Cerebellum (tissue), 4 donors: ENCODE measurements at places on chromosomes 5 and 9. TPM values are rescaled to one million over a fixed set of nuclear protein-coding genes. Genes with fewer than 3 reads are reported as not detected.
A peak's percentile ranks its signal among the peaks of the same experiment; 100 is the strongest.

GRCh38 chr9:122609804-122610203 lies 4.7 kb upstream of the OR1Q1 start:
- DNase-seq: no peak

GRCh38 chr5:83927140-83927733 lies 206.6 kb upstream of the HAPLN1 start:
- peak; percentile 40 for DNase-seq

- DNase-seq: no peak
Observed at GRCh38 chr9:135498381-135499126, 1.9 kb upstream of the MRPS2 start.

- no peak for DNase-seq
Observed at GRCh38 chr5:35487233-35488025, 130.2 kb upstream of the SPEF2 start.

GRCh38 chr5:167488371-167488770 lies 803.1 kb upstream of the WWC1 start:
- no peak for DNase-seq

- DNase-seq: no peak
Observed at GRCh38 chr5:9331372-9331771, 214.5 kb downstream of the SEMA5A start.

GRCh38 chr9:125246261-125246667 lies 5.1 kb upstream of the HSPA5 start:
- no peak for DNase-seq

DNA sequence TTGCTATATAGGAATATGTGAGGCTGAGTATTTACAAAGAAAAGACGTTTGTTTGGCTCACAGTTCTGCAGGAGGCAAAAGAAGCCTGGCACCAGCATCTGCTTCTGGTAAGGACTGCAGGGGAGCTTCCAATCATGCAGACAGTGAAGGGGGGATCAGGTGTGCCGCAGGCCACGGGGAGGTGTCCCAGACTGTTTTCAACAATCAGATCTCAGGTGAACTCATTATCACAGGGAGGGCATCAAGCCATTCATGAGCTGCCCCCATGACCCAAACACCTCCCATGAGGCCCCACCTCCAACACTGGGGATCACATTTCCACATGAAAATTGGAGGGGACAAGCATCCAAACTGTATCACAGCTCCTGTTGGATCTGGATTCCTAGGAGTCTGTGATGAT lies 30.4 kb upstream of the TRIM14 start:
- DNase-seq: no peak

- DNase-seq: no peak
Observed at GRCh38 chr5:159440968-159441367, 110.7 kb upstream of the IL12B start.

GRCh38 chr5:76469656-76470290 lies 66.7 kb downstream of the IQGAP2 start:
- no peak for DNase-seq

DNA sequence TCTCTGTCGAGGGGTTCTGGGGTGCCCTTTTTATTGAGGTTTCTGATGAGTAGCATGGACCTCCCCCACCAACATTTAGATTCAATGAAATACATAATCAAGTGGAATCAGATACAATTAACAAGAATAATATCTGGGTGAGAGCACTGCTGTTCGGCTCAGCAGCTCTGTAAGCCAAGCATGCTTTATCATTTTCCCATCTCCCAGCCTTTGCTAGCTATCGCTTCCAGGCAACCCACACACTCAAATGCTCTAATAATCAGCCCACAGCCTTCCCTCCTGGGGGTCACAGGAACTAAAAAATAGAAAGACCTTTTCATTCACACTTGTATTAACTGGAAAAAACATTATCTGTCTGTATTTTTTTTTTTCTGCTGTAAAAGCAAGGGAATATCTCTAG lies 8.9 kb downstream of the PLPPR1 start:
- no peak for DNase-seq

DNA sequence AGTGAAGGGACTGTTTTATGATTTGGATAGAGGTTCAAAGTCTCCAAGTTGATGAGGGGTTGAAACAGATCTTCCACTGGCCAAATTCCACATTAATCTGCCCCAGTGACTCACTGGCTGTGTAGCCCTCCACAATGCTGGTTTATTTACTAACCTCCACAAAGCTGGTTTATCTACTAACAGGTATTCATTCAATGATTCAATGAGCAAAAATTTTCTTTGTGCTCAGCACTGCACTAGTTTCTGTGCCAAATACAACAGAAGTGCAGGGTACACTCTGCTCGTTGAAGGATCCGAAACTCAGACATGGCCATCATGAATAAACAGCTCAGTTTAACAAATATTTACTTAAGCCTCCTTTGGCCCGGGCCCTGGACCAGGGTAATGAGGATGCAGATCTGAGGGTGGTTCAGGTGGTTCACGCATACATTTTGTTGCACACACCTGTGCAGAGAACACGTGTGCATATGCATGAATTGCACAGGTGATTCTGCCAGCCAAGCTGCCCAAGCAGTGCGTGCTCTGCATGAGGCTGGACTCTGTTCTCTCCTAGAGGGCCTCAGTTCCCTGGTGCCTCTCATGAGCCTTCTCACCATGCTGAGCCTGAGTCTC lies 71.0 kb downstream of the SH3PXD2B start:
- DNase-seq: no peak

- DNase-seq: no peak
Observed at GRCh38 chr5:173265433-173265832, 30.4 kb upstream of the NKX2-5 start.

DNA sequence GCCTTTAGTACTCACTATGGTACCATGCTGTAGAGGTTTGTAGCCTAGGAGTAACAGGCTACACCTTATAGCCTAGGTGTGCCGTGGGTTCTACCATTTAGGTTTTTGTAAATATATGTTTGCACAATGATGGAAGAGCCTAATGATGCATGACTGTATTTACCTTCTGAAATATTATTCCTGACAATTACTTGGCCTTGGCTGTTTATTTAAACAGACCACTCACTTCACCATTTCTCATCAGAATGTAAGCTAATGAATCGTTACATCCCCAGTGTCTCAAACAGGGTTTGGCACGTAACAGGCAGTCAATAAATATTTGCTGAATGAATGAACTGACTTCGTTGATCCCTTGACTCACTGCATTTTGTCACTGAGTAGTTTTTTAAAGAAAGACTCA lies 93.1 kb downstream of the MED27 start:
- no peak for DNase-seq

DNA sequence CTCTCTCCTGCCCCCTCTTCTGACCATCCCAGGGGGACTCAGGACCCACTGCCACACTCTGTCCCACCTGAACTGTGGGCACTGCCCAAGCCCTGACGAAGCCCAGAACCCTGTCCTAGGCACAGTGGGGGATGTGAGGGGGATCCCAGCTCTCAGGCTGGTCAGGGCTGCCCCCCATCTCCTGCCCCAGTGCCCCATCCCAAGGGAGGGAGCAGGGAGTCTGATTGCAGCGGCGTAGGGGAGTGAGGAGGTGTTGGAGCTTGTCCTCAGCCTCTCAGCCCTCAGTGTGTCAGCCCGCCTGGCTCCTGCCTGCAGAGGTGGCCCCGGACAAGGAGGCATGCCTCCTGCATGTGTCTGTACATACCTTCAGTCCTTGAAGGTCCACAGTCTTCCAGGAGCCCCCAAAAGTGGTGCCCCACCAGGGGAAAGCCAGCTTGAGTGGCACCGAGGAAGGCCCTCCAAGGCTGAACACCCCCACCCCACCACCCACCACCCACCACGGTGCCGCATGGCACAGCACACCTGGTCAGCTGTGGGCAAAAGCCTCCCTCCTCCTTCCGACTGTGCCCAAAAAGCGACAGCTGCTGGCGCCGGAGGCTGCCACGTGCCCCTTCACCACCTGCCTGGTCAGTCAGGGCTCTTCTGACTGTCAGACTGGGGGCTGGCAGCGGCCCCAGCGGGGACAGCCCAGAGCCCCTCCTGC lies 930 bp downstream of the SARDH start:
- no peak for DNase-seq

DNA sequence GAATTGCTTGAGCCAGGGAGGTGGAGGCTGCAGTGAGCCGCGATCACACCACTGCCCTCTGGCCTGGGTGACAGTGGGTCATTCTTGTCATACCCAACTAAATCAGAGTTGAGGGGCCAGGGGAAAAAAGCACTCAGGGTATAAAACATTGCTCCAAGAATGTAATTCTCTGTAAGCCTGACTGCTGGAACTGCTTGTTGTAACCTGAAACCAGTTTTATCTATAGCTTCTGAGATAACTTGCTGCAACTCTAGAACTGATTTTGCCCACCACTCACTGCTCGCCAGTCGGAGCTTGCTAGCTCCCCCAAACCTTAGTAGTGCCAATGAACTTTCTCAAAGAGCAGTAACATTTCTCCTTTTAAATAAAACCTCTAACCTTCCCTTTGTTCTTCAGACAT lies 9.6 kb upstream of the MSH3 start:
- DNase-seq: no peak

DNA sequence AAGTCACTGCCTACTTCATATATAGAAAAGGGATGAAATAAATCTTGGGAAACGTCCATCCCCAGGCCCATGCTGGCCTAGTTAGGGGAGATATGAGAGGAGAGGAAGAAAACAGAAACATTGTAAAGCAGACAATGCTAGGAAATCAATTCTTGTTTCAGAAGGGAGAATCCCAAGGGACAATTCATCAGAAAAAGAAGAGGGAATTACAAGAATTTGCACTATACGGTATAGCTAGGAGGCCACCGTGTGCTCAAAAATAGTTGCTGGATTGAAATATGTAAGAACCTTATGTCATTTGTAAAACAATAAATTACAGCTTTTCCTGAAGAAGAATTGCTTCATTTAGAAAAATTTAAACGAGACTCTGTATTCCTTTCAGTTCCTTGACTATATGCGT lies 8.3 kb upstream of the SHC3 start:
- DNase-seq: no peak

GRCh38 chr5:74865804-74866595 lies at the start of gene FAM169A:
Gene FAM169A (minus strand): TSS chr5:74866387. CDS start chr5:74841676, 24,711 bp downstream.
- peak; percentile 70 for DNase-seq

DNA sequence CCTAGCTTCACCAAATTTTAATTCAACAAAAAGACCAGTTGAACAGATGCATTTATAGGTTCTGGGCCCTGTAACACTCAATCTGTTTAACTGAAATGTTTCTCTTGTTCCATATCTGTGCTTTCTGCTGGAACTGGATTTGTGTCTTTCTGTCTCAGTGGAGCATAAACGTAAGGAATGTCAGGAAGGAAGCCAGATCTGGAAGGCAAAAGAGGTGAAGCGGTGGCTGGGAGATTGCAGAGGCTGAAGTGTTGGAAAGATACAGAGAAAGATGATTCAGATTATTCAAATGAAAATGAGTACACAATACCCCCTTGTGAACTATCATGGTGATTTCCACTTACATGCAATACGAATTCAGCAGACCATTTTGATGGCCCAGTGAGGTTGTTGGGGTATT lies 406.8 kb downstream of the BRINP1 start:
- DNase-seq: peak; percentile 10

DNA sequence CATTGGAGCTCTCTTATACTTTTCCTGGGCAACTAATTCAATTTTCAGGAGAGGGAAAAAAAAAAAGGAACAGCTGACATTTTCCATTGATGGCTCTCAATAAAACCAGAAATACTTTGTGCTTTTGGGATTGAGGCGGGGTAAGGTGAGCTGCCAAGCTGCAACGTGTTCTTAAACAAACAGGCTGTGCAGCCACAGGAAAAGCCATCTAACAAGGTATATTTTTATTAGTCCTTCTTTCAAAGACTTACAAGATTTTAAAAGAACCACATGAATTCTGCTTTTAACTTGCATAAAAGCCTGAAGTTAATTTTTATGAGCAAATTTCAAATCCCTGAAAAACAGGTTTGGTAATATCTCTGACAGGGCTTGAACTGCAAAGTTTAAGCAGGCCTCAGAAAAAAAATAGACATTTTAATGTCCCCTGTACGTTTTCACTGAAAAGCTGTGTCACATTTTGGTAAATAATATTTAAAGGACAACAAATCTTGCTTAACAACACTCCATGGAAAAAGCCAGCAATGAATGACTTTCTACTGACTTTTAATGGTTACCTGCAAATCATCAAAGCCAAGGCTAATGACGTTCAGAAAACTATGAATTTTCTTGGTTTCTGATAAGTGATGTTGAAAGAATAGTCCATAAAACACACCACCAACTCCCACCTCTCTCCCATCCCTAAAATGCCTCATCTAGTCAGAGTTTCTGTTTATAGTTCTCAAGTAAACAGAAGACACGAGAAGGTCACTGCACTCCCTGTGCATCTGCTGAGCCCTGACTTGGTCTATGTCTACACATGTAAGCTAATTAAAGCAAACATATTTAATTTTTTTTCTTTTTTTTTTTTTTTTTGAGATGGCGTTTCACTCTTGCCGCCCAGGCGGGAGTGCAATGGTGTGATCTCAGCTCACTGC lies 433.6 kb downstream of the PIK3R1 start:
- DNase-seq: no peak

- DNase-seq: no peak
Observed at GRCh38 chr9:61674465-61674864, 484.6 kb downstream of the SPATA31A7 start.

- no peak for DNase-seq
Observed at GRCh38 chr9:7671847-7672246, 127.7 kb downstream of the DMAC1 start.

GRCh38 chr5:74875994-74876791 lies 10.0 kb upstream of the FAM169A start:
- DNase-seq: no peak

DNA sequence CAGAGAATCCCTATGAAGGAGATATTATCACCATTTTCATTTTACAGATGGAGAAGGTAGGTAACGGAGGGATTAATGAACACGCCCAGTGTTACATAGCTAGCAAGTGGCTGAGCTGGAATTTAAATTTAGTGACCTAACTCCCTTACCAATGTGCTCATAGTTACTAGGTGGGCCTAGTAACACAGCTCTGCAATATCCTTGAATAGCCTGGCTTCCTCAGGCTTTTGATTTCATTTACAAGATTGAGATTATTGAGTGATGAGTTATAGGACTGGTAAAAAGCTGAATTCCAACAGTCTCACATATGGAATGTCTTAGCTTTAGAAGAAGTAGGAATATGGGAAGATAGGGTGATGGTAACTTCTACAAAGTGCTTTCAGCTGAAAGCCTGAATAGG lies 336.3 kb upstream of the KIF2A start:
- DNase-seq: no peak

TXN gene
- 77.3 TPM for total RNA-seq

GHR gene
- 7.3 TPM for total RNA-seq

IRGM gene
- 0.45 TPM for total RNA-seq

SPAG8 gene
- 4.0 TPM for total RNA-seq

SMIM33 gene
- total RNA-seq: not detected

PDZD2 gene
- total RNA-seq: 28.5 TPM

DMGDH gene
- total RNA-seq: 3.8 TPM

SH3TC2 gene
- 2.6 TPM for total RNA-seq

LCN2 gene
- not detected for total RNA-seq

SAPCD2 gene
- total RNA-seq: 4.7 TPM

ASTN2 gene
- 36.7 TPM for total RNA-seq

NR6A1 gene
- 2.9 TPM for total RNA-seq
